Foreskin fibroblast (primary cell): ENCODE measurements at places on chromosomes 1 and 21.

- peak; percentile 18 for DNase-seq
Observed at GRCh38 chr1:20100632-20101355, 18.5 kb downstream of the PLA2G2D start.

- peak; percentile 24 for DNase-seq
Observed at GRCh38 chr1:42429603-42430002, 26.2 kb downstream of the ZMYND12 start.

DNA sequence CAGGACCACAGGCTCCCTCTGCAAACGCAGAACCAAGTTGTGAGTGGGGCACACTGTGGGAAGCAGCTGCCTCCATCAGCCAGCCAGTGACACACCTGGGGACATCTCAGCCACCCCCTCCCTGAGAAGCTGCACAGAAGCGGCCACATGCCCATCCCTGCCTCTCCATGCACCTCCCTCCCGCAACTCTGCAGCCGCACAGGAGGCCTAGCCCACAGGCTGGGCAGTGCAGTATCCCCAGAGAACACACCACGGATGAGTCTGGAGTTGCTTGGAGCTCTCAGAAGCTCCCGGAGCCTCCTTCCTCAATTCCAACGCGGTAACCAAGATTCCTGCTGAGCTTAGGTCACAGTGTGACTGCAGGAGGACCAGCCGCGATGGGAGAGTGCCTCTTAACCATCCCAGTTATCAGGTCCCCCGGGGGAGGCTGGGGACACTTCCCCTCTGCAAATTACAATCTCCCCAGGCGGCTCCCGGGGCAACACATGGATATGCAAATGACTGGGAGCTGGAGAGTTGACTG lies 1.2 kb upstream of the WNT3A start:
- no peak for DNase-seq

- no peak for DNase-seq
Observed at GRCh38 chr1:25740071-25740470, 59.9 kb upstream of the SELENON start.

DNA sequence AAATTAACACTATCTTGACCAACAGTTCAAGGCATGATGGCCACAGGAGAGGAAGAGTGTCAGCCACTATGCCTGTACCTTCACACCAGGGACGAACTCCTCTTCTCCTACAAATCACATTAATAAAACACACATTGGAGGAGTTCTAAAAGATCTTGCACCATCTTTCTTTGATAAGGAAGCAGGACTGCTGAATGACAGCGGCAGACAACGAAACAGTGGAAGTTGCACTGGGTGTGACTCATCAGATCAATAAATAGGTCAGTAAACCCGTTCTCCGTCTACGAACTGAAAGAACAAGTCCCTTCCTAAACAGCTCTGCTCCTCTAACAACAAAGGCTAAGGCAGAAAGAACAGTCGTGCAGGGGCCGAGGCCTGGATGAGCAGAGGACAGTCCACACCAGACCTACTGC lies 23.1 kb downstream of the UBE2G2 start:
- DNase-seq, result no peak

DNA sequence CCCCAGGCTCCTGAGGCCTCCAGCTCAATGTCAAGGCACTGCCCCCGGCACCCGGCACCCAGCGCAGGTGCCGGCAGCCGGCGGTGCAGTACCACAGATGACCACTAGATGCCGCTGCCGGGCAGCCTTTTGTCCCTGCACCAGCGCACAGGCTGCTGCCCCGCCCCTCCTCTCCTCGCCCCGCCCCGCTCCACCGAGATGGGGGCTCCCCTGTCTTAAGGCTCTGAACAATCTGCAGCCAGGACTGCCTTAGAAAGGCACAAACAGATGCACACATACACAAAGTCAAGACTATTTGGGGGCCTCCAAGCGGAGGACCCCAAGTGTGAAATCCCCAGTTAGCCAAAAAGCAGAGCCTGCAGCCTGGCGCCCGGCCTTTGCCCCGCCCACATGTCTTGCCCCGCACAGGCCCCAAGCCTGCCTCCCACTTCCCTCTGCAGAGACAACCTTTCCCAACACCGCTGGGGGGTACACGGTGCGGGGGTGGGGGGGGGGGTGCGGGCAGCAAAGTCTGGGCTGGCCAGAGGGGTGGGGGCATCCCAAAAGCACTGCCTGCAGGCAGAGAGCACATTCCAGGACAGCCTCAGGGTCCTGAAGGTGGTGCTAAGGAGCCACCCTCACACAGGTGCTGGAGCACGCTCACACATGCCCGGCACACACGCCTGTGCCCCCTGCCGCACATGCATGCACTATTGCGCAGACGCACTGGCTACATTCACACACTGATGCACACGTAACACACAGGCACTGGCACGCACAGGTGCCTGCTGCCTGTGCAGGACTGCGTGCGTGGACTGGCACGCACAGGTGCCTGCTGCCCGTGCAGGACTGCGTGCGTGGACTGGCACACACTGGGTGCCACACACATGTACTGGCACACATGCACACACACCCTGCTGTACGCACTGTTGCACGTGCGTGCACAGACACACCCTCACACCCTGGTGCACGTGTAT lies 37.1 kb downstream of the ARHGEF16 start:
- peak; percentile 21 for DNase-seq

GRCh38 chr1:239386453-239387303 lies at the start of gene CHRM3:
Gene CHRM3 (plus strand): TSS chr1:239386568. CDS start chr1:239907452, 520,884 bp downstream.
- DNase-seq, result peak; percentile 0

- DNase-seq, result peak; percentile 36
Observed at GRCh38 chr1:185566995-185567394, 167.2 kb upstream of the HMCN1 start.

GRCh38 chr1:20972855-20973254 lies 185.7 kb upstream of the HP1BP3 start:
- no peak for DNase-seq

GRCh38 chr1:26696119-26696653 lies 371 bp downstream of the ARID1A start:
- DNase-seq, result no peak

DNA sequence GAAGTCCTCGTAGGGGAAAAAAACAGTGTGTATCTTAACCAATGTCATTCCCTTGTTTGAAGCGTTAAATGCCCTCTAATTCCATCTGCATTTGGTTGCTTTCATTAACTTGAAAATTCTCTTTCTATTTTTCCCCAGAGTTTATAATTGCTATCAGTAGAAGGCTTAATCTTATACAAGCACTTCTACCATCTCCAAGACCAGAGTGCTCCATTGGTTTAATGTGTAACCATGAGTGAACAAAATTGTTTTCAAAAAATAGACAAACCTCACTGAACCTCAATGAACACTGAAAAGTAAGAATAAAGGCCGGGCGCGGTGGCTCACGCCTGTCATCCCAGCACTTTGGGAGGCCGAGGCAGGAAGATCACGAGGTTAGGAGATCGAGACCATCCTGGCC lies 141.3 kb downstream of the RGS7 start:
- no peak for DNase-seq

- DNase-seq, result no peak
Observed at GRCh38 chr1:94349853-94350252, 68.3 kb upstream of the ABCD3 start.

DNA sequence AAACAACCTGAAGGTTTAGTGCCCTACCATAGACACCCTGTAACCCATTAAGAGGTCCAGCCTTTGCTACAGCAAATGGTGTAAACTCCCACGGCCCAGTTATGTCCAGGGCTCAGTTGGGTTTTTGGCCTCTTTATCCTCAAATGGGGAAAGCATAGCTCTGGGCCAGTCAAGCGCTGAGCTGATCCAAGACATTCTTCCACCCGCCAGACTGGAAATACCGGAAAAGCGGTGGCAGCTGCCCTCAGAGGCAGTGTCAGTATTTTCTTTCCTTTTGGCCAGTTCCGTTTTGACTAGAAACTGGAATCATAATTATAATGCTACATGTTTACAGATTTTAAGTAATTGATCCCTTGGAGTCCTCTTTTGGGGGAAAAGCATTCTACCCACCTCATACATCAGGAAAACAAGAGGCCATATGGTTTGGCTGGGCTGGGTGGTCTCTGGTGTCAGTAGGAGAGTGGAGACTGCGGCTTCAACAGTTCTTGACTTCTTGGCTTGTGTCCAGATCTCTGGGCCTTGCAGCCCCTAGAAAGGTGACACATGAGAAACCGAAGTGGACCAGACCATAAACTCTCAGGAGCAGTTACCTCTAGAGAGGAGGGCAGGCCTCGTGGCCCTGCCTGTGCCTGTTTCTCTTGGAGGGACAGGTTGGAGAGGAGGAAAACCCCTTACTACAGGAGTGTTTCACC lies 30.2 kb upstream of the CLDN14 start:
- DNase-seq, result no peak

DNA sequence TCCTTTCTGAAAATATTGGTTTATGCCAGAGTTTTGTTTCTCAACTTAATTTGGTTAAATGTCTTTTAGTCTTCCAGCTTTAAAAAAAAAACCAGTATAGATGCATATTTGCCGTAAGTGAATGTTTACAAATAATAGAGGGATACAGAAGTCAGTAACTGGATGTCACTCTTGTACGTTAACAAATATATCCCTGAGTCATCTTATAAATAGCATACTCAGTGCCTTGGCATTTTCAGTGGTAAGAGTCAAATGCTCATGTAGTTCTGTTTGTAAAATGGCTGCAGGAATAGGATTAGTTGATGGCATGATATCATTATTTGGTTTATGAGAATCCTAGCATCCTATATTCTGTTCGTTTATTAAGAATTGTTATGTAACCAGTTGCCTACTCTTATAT lies 55.4 kb downstream of the SPEN start:
- peak; percentile 64 for DNase-seq

- DNase-seq, result no peak
Observed at GRCh38 chr1:167491586-167492461, 26.5 kb downstream of the CD247 start.

GRCh38 chr1:53220962-53221286 lies 490 bp upstream of the CZIB start:
- no peak for DNase-seq

GRCh38 chr1:45995298-45995697 lies 137.1 kb downstream of the PIK3R3 start:
- DNase-seq, result no peak

DNA sequence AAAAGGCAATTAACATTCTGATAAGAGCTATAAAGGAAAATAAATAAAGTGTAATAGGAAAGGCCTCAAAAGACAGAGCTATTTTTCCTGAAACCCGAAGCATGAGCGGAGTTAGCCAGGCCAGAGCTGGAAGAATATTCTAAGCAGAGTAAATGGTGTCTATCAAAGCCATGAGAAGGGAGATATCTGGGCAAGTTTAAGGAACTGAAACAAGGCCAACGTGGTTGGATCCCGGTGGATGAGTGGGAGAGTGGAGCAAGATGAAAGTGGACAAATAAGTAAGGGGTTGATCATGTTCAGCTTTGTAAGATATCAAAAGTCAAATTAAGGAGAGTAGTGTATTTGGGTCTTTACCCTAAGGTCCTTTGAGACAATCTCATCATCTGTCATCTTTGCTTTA lies 234.0 kb downstream of the TM2D1 start:
- no peak for DNase-seq

- no peak for DNase-seq
Observed at GRCh38 chr1:178075333-178075732, 18.6 kb upstream of the RASAL2 start.
